Smooth muscle cell of the pulmonary artery (primary cell): ENCODE measurements at places on chromosomes 5 and 9. TPM values are rescaled to one million over a fixed set of nuclear protein-coding genes. Genes with fewer than 3 reads are reported as not detected.

Gene SPINK4
- total RNA-seq, result 0.91 TPM in 1 of 2 replicates, not detected in the other

Gene CSF2
- total RNA-seq, result 1.9 TPM in 1 of 2 replicates, not detected in the other

Gene PAPPA
- total RNA-seq, result 144 and 201 TPM in 2 replicates

Gene HK3
- total RNA-seq, result not detected in 2 replicates

Gene LPCAT1
- 78.8 and 103 TPM in 2 replicates for total RNA-seq
